ENCODE measurements at places on chromosomes 12 and 14. TPM values are rescaled to one million over a fixed set of nuclear protein-coding genes. Genes with fewer than 3 reads are reported as not detected.

DNA sequence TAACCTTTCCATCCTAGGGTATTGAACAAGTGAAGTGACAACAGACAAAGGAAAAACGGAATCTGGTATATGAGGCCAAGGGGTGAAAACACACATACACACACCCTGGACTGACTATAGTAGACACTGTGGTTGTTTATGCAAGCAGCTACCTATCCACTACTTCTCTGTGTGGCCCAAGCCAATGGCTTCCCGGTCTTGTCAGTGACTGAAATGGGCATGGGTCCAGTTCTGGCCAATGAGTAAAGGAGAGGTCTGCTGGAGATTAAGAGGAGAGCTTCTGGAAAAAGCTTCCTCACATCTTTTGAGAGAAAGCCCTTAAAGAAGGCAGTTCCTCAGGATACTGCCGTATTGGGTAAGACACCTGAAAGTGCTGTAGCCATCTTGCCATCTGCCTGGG lies 19.3 kb downstream of the MBIP start:
- DNase-seq = peak; percentile 22
- no peaks in the 10 kb centered on the region for H3K36me3 ChIP-seq
- H3K4me3 ChIP-seq = no peak overlapping the region
- H3K4me1 ChIP-seq = no peaks in the 10 kb centered on the region

GRCh38 chr14:50954811-50955372 lies 10.6 kb upstream of the PYGL start:
- no peak for DNase-seq
- H3K27me3 ChIP-seq = no peaks in the 10 kb centered on the region
- H3K27ac ChIP-seq = peak overlapping the region; percentile 94
- H3K4me1 ChIP-seq = no peaks in the 10 kb centered on the region

KRT4 gene
- total RNA-seq = not detected

DNA sequence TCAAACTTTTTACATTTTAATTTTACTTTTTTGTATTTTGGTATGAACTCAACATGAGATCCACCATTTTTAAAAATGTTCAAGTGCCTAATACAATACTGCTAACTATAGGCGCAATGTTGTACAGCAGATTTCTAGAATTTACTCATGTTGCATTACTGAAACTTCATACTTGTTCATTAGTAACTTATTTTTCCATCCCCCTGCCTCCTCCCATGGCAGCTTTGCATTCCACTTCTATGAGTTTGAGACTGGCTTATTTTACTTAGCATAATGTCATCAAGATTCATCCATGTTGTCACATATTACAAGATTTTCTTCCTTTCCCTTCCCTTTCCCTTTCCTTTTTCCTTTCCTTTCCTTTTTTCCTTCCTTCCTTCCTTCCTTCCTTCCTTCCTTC lies 825.9 kb downstream of the SLC16A7 start:
- DNase-seq = no peak
- no peak overlapping the region for H3K4me3 ChIP-seq
- no peak overlapping the region for H3K27ac ChIP-seq
- no peaks in the 10 kb centered on the region for H3K27me3 ChIP-seq

DNA sequence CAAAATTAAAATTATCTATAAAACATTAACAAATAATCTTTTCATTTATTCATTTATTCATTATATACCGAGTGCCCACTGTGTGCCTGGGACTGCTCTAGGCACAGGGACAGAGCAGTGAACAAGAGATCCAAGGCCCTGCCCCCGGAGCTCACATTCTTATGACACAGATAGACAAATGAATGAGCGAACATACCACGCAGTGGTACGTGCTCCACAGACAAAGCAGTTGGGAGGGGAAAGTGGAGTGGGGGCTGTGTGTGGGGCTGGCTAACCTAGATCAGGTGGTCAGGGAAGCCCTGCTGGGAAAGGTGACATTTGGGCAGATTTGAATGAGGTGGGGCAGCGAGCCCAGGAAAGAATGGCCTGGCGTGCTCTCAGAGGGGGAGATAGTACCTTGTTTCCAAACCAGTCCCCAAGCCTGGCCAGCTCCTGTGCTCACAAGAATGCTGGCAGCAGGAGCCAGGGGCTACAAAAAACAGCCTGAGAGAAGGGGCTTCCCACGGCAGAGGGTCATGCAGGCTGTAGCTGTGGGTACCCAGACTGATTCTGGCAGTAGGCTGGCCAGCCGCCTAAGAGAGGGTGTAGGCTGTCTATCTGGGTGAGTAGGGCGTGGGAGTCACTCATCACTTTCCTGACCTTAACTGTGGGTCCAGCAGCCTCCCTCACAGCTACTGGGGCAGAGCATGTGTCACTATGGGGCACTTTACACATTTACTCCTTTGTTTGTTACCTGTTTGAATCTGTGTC lies 57.8 kb upstream of the ACTN1 start:
- no peaks in the 10 kb centered on the region for H3K4me1 ChIP-seq
- no peak overlapping the region for H3K4me3 ChIP-seq

GRCh38 chr12:41706376-41706775 lies 438.3 kb downstream of the GXYLT1 start:
- H3K4me1 ChIP-seq = no peaks in the 10 kb centered on the region
- H3K4me3 ChIP-seq = no peak overlapping the region
- no peak overlapping the region for H3K27ac ChIP-seq
- no peaks in the 10 kb centered on the region for H3K27me3 ChIP-seq
- no peak for DNase-seq

- H3K27ac ChIP-seq = no peak overlapping the region
- no peak overlapping the region for H3K4me3 ChIP-seq
- H3K4me1 ChIP-seq = no peaks in the 10 kb centered on the region
- DNase-seq = no peak
Measured at GRCh38 chr12:96098631-96099030, 63.2 kb upstream of the LTA4H start.

- peak; percentile 68 for DNase-seq
- H3K36me3 ChIP-seq = no peaks in the 10 kb centered on the region
- H3K4me3 ChIP-seq = no peak overlapping the region
- H3K4me1 ChIP-seq = peaks cover 35% of the 10 kb centered on the region
- H3K27me3 ChIP-seq = no peaks in the 10 kb centered on the region
Measured at GRCh38 chr14:54686219-54686870, 119.4 kb downstream of the SAMD4A start.

GPR68 gene
- total RNA-seq = 3.7 TPM
